ENCODE measurements at places on chromosomes 2 and 18.

- no peak for DNase-seq
Observed at GRCh38 chr2:52879561-52879960, 888.0 kb upstream of the CHAC2 start.

- no peak for DNase-seq
Observed at GRCh38 chr18:32372381-32373061, 98.2 kb downstream of the GAREM1 start.

DNA sequence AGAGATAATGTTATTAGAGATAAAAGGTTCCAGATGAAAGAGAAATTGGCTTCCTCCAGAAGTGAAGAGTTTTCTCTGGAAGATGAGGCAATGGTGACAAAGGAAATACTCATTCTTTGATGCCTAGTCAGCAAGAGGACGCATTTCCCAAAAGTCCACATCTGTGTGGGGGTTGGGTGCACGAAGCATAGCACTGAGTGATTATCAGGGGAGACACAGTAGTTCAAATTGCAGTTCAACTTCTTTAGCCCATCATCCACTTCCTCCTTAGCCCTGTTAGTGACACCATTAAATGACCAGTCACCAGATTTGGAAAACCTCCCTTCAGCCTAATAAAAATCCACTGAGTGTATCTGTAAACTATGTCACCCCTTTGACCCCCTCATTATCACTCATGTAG, 80.9 kb upstream of the PHLPP1 start:
- no peak for DNase-seq

DNA sequence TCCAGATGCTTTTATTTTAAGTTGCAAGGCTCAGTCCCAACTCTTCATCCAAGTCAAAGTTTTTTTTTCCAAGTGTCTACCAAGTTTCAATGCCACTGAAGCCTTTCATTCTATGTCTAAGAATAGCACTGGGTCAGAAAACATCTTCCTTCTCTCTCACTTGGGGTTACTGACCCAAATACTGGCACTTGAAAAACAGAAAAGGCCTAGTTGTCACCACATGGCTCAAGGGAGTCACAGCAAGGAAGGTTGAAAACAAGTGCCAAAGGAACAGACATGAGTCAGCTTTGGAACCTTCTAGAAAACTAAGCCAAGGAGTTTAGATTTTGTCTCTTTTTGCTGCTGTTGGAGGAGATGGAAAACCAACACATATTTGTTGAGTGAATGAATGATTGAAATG, 146.5 kb downstream of the COPS8 start:
- DNase-seq = no peak

GRCh38 chr2:185978634-185979407, 240.2 kb downstream of the FSIP2 start:
- no peak for DNase-seq

GRCh38 chr2:21162615-21162878, 38.8 kb downstream of the TDRD15 start:
- DNase-seq = no peak

- DNase-seq = no peak
Observed at GRCh38 chr2:129331638-129332037, 647.8 kb upstream of the RAB6C start.

- DNase-seq = no peak
Observed at GRCh38 chr18:5456577-5457461, 87.0 kb downstream of the EPB41L3 start.

- no peak for DNase-seq
Observed at GRCh38 chr2:216350214-216350791, 22.0 kb downstream of the MARCHF4 start.

DNA sequence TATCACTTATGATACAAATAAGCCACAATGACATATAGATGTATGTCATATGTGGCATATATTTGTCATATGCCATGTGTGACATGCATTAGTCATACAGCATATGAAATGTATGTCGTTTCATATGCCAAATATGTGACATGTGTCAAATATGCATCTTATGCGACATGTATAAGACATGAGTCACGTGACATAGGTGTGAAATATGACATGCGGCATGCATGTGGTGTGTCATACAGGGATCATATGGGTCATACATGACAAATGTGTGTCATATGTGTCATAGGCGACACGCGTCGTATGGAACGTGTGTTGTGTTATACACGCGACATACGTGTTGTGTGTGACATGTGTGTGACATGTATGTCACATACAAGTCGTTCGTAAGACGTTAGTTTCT, 2154.0 kb upstream of the PIK3C3 start:
- DNase-seq = no peak

DNA sequence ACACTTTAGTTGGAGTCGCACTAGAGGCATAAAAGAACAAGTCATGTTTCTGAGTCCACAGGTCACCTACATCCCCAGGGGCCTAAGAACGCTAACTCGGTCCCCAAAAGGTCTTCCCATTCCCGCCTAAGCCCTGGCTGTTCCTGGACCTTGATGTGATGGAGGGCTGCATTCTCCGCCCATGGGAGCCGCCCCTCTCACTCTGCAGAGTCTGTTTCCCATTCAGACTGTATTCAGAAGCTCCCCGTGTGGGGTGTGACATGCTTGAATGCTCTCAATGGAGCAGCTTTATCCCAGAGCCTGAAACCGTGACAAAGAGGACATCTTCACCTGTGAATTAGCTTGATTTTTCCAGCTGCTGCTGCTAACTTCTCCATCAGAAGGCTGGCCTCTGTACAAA, 319.0 kb upstream of the KLHL29 start:
- DNase-seq = no peak

DNA sequence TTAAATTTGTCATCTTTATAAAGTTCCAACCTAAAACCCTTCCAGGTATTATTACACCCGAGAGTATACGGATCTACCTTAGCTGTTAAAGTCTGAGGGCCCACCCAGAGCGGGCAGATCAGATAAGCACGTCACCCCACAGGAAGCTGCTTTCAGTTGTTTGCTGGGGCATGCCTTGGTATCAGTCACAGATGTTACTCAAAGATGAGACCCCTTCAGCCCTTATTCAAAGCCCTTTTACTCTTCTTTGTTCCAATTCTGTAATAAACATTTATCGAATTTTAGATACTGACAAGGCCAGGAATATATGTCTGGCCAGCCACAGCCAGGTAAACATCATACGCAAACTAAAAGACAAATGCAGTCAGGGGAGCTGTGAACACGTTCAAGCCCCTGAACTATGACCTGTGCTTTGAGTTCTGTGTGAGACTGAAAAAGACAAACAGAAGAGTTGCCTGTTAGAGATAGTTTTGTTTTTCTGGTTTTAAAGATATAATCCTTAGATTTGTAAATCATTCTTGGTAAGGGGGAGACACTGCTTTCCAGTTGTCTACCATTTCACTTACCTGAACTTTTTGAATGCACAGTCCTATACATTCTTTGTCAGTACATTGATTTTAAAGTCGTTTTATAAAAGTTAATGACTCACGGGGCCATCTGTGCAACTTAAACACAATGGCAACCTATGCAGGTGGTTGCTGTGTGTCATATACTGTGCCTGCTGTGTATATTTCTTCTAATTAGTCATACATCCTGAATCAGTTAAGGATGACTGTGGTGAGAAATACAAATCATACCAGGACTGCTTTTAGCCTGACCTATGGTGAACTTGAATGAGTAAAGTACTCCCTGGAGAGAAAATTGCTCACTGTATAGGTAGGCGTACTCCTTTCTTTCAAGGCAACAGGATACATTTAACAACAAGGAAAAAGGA, 100.5 kb upstream of the ITPRID2 start:
- DNase-seq = no peak

- DNase-seq = no peak
Observed at GRCh38 chr2:143680885-143681405, 551.7 kb downstream of the ARHGAP15 start.

GRCh38 chr2:174062934-174063333, 97.8 kb upstream of the SP3 start:
- DNase-seq = no peak

DNA sequence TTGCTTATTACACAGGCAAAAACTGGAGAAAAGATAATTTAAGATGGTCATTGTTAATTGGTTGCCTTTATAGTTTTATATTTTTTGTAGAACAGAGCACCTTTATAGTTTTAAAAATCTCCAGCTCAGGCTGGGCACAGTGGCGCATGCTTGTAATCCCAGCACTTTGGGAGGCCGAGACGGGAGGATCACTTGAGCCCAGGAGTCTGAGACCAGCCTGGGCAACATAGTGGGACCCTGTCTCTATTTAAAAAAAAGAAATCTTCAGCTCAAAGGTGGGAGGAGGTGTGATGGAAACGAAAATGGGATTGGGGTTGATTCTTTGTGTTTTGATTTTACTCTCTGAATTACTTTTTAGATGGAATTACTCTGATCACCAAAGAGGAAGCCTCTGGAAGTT, 85.4 kb downstream of the XRCC5 start:
- no peak for DNase-seq

DNA sequence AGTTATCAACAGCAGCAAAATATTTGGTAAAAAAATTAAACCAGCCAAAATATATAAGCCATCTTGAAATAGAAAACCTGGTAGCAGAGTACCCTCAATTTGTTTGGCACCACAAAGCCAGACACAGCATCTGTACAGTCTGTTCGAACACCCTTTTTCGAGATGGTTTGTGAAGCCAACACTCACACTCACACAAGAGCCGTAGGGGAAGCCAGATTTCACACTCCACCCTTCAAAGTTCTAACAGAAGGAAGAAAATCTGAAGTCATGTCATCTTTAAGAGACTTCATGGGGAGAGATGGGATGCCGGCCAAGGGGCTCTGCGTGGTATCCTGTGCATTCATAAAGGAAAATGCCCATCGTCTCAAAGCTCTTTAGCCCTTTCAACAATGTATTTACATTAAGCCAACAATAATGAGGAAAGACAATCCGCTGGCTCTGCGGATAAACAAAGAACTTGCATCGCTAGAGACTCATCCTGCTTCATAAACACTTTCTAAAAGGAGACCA, 451.5 kb upstream of the CHST9 start:
- no peak for DNase-seq

- no peak for DNase-seq
Observed at GRCh38 chr18:12442946-12443345, 35.2 kb downstream of the PRELID3A start.

GRCh38 chr2:102806250-102806837, 44.5 kb downstream of the TMEM182 start:
- peak; percentile 2 for DNase-seq

GRCh38 chr18:48800876-48801727, 149.7 kb downstream of the SMAD7 start:
- DNase-seq = no peak

GRCh38 chr2:240928476-240929363, 22.6 kb downstream of the CROCC2 start:
- DNase-seq = no peak

GRCh38 chr2:138475277-138475776, 26.2 kb upstream of the SPOPL start:
- no peak for DNase-seq

DNA sequence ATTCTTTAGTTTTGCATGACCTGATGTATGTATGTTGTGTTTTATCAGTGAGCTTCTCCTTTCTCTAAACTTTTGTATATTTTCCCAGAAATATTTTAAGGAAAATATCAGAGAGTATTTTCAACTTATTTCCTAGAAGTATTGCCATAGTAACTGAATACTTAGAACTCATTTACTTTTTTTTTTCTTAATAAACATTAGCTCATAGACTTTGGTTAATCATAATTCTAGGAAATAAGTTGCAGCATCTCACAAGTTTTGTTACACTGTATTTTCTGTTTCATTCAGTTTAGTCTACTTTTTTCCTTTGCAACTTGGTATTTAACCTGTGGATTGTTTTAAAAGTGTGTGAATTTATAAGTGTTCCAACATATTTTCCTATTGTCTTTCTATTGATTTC, 27.5 kb downstream of the SMCHD1 start:
- DNase-seq = no peak

DNA sequence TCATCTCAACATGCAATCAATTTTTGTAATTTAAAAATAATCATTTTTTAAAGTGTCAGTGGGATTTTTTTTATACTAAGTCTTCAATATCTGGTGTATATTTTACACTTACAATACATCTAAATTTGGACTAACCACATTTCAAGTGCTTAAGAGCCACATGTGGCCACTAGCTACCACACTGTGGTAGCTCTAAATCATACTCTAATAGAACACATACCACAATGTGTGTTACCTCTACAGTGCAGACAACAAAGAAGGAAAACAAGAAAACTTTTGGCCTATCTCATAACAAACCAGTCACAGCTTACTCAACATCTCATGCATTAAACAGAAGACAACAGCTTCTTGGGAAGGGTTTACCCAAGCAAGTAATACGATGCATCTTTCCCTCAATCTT, 24.5 kb downstream of the PIAS2 start:
- no peak for DNase-seq

DNA sequence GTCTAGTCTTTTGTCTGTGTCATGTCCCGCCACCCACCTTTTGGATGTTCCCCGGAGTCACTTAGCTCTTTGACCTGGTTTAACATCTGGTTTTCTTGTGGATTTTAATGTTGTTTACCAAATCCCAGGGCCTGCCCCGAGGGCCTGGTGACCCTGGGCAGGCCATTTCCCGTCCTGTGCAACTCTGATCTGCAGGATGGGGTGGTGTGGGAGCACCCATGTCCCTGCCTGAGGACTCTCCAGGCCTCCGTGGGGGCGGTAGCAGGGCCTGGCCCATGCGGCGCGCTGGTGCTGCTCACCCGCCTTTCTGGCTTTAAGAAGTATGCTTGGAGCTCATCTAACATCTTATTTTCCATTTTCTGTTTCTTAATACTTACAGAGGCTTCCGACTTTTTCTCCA, 10.7 kb downstream of the RAMP1 start:
- no peak for DNase-seq

DNA sequence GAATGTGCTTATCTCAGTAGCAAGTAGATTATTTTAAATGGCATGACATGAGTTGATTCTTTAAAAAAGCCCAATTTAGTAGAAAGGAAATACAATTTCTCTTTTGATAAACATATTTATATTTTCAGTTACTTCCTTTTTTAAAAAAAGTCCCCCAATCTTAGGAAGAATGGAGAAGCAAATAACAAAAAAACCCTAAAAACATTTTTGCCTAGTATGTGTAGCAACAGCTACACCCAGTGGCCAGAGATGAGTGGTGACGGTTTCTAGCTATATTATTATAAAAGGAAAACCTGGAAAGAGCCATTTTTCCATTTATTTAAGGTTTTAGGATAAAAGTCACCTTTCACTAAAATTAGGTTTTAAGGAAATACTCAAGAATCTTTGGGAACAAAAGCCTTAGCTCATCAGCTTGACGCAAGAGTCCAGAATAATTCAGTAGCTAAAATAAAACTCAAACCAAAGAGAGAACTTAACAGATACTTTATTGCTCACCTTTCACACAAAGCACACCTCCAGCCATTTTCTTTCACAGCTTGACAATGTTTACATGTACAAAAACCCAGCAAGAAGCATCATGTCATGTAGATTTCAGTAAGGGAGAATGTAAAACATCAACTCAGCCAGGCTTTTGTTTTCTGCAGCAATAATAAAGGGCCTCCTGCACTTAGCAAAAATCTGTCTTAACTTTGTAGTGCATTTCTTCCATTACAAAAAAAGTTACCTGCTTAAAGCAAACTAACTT, 15.7 kb downstream of the FAM98A start:
- DNase-seq = no peak

DNA sequence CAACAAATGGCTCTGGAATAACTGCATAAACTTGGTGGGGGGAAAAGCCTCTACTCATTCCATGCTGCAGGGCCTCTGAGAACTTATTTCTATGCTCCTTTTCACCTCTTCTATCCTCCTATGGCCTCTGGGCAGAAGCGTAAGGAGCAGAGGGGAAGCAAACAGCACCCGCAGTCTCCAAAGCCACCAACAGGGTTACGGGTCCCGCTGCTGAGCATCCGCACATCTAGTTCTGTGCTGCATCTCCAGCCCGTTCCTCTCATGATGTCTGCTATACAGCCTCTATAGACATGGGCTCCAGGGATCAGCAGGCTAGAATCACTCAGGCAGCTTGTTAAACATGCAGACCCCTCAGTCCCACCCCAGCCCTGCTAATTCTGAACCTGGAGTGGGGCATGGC, 25.9 kb downstream of the PSTPIP2 start:
- DNase-seq = no peak

Measured in stimulated activated CD4-positive, alpha-beta T cell treated with anti-CD3 and anti-CD28 coated beads, Interleukin-15, amount 100 ng/mL, for 1 hour (primary cell).